Activated CD4-positive, alpha-beta T cell treated with anti-CD3 and anti-CD28 coated beads for 1 hour (primary cell): ENCODE measurements at places on chromosomes 4 and X.

- no peak for DNase-seq
These were observed 68.9 kb downstream of the ENOX2 start for GRCh38 chrX:130834149-130834548.

DNA sequence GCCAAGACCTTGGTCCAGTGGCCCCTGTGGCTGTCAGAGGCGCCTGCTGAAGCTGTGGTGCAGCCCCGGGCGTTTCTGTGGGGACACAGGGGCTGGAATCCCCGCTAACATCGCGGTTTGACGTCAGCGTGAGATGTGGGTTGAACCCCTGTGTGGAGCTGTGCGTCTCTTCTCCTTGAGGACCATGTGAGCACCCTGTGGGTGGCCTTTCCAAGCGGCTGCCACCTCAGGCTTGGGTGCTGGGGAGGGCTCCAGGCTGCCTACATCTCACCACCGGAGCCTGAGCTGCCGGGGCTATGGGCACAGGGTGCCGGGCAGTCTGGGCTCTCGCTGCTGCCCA, 27.7 kb downstream of the UVSSA start:
- DNase-seq: no peak

DNA sequence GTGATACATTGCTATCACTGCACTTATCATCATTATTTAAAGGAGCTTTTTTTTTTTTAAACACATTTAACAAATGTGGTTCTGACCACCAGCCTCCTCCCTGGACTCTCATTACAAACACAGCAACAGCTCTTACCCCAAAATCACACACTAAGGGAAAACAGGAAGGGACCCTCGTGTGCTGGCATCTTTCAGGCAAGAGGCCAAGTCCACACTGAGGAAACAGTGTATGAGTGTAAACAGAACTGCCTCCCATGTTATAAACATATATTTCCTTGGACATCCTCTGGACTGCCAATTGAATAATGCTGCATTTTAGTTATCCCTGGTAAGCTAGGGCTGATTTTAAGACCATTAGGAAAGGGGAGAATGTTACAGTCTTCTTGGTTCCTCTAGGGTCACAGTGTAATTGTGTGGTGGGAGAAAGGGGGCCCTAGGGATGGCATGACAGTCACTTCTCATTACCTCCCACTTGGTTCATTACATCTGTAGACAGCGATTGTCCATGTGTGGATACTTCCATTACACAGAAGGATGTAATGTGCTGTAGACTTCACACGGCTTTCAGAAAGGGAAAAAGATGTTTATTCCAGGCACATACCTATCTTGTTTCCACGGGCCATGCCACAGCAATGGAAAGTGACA, 244.6 kb upstream of the TET2 start:
- DNase-seq: no peak

DNA sequence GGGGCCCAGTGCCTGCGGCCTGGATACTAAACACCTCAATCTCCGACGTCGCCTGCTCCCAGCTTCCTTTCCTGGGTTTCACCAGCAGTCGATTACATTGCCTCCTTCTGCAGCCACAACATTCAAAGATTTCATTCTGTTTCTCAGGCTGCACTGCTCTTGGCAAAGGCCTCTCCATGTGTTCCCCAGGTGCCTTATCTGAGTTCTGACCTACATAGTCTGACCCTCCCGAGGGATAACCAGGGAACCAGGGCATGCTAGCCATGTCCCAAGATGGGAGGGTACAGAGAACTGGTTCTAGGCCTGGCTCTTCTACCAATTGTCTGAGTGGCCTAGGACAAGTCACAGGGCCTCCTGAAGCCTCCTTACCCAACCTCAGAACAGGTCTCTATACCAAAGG, 62.2 kb upstream of the ACSL1 start:
- no peak for DNase-seq

- no peak for DNase-seq
These were observed 45.7 kb upstream of the ADRA2C start for GRCh38 chr4:3720466-3720865.

DNA sequence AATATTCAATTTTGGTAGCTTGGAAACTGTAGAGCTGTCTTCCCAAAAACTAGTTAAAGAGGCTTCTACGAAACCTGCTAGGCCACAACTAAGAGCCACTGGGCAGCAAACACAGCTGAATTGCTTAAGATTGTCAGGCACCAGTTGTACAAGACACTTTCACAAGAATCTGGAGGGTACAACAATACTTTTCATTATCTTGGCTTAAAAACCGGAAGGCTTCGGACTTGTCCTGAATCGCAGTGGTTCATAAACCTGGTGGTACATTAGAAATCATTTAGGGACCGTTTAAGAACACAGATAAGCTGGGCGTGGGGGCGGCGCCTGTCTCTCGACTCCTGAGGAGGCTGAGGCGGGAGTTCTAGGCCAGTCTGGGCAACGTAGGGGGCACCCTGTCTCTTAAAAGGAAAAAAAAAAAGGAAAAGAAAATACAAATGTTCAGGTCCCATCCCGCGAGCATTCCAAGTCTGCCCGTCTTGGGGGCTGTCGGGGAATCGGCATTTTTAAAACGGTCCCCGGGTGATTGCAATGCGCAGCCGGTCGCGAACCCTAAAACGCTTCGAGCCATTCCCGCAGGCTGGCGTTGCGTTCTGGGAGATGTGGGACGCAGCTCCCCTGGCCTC, 763 bp downstream of the PYURF start:
- no peak for DNase-seq

DNA sequence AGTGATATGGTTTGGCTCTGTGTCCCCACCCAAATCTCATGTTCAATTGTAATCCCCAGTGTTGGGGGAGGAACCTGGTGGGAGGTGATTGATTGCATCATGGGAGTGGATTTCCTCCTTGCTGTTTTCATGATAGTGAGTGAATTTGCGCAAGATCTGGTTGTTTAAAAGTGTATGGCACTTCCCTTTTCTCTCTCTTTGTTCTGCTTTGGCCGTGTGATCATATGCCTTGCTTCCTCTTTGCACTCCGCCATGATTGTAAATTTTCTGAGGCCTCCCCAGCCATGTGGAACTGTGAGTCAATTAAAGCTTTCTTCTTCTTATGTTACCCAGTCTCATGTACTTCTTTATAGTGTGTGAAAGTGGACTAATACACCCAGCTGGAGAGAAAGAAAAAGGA, 113.0 kb upstream of the AADAT start:
- no peak for DNase-seq

DNA sequence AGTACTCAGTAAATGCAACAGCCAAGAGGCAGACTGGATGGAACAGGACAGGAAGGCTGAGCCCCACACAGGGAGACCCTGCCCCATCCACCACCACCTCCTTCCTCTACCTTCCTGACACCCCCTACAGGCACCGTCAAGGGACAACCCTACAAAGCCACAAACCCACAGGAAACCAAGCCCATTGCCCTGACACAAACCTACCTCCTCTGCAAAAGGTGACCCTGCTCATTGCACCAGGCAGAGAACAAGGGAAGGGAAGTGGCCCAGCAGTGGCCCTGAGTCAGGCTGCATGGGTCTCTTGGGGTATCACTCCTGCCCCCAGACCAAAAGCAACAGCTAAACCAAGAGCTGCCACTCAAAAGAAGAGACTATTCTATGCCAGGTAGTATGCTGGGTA, 21.0 kb downstream of the JAKMIP1 start:
- DNase-seq: no peak

GRCh38 chr4:80207172-80207583, 9.9 kb downstream of the PRDM8 start:
- no peak for DNase-seq
